ENCODE measurements at places on chromosomes 6 and 20.

GRCh38 chr6:54463354-54464024 is 155.2 kb downstream of the TINAG start:
- no peak for DNase-seq

GRCh38 chr6:149247385-149247763 is 70.1 kb upstream of the TAB2 start:
- no peak for DNase-seq

GRCh38 chr6:66057034-66057433 is 350.0 kb upstream of the EYS start:
- DNase-seq = no peak

GRCh38 chr6:54053881-54054391 is 57.3 kb upstream of the MLIP start:
- no peak for DNase-seq

GRCh38 chr6:7196685-7197283 is 89.0 kb downstream of the RREB1 start:
- no peak for DNase-seq
